ENCODE measurements at places on chromosomes 7 and 10.

- no peak for DNase-seq
Observed at GRCh38 chr7:120995654-120996053, 7.1 kb downstream of the CPED1 start.

GRCh38 chr7:128236924-128237586 lies 4.0 kb upstream of the LEP start:
- DNase-seq = no peak

DNA sequence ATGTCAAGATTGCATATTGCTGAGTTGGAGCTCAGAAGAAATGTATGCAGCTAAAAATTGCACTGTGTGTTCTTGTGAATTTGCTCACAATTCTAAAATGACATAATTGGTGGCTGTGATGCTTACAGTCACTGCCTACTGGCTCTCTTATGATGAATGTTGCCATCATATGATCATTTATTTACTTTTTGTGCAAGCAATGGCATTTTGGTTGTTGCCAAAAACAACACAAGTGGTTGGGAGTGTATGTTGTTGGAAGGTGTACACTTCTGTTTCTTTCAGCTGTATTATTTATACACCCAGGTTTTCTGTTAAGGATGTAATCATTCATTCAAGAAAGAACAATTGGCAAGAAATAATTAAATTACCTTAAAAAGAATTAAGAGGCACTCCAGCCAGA lies 28.9 kb downstream of the PON1 start:
- DNase-seq = no peak

- DNase-seq = no peak
Observed at GRCh38 chr10:47169581-47169980, 130.4 kb upstream of the GDF10 start.

DNA sequence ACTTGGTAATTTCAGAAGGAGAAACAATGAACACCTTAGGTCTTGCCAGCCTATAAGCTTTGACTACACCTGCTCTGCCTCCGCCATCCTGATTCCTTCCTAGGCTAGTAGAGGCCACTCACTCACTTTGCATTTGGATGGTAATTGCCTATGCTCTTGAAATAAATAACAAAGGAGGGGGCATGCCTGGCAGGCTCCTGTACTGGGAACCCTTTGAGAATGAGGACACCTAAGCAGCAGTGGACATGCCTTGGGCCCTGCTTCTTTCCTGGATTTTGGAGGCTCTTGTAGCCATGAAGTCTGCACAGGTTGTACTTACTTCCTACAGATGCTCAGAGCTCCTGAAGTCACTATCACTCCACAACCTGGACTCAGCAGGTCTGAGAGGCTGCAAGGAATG lies 65.8 kb downstream of the BLNK start:
- no peak for DNase-seq

DNA sequence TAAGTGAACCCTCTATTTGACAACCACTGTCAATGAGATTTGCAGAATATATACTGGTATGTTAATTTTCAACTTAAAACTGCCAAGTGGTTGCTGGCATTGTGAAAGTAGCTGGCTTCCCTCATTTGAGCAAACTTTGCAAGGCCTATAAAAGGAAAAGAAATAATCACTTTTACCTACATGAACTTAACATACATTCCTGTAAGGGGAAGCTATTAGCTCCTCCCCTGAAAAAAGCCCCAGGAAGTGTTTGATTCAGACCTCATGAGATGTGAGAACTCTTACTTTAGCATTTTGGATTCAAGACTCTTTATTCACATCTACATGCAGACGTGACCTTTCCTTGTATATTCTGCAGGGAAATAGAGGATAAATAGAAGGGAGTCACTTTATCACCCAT lies 175.6 kb downstream of the OTUD1 start:
- no peak for DNase-seq

DNA sequence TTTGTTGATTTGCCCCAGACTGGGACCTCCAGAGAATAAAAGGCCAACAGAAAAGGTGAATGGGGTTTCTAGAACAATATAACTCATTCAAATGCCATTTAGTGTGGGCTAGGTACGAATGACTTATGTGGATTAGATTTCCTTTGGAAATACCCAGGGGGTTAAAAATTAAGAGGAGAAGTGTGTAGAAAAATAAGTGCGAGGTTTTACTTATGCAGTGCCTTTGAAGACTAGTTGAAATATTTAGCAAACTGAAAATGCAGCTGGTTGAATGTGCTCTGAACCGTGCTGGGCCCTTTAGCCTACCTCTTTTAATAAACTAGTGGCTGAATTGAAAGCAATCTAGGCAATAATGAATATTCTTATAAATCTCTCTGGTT lies 180.6 kb downstream of the LRMDA start:
- no peak for DNase-seq

- no peak for DNase-seq
Observed at GRCh38 chr7:139588632-139589031, 65.1 kb downstream of the CLEC2L start.

- DNase-seq = no peak
Observed at GRCh38 chr10:10870523-10871241, 147.0 kb upstream of the CELF2 start.

GRCh38 chr7:99380823-99381663 lies 6.5 kb downstream of the ARPC1B start:
- DNase-seq = no peak

- DNase-seq = no peak
Observed at GRCh38 chr7:98922392-98923187, 44.3 kb downstream of the TRRAP start.
